Femur (tissue), 1 donor: ENCODE measurements at places on chromosomes 7 and 10.
A peak's percentile ranks its signal among the peaks of the same experiment; 100 is the strongest.

DNA sequence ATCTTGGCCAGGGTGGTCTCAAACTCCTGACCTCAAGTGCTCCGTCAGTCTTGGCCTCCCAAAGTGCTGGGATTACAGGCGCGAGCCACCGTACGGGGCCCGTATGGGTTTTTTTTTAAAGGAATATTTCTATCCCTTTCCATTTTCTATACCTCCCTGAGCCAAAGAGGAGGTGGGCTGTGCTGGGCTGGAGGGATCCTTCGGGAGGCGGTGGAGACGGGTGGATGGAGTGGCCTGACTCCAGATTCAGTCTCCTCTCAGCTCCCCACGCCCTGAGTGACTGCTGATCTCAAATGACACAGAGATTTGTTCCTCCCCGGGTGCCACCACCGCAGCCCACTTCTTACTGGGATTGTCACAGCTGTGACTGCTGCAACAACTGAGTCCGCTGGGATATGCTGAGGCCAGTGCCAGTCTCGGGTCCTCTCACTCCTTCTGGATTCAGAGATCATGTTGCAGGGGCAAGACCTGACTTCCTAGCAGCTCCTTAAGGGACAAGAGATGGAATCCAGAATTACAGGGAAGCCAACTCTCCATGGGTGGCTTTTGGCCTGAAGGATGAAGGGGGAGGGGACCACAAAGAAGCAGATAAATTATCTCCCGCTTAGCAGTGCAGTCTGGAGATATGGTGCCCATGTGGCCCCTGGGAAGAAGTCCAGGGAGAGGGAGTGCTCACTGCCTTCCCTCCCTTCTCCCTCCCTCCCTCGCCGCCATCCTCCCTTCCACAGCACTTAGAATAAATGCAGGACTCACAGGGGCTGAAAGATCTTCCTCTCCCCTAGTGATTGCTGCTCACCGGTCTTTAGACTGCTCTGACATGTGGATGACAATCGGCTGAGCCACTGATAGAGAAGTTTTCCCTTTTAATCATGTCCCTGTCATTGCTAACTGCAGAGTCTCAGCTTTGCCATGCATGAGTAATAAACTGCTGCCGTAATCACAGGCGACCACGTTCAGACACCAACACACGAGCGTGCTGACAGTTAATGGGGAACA is 14.3 kb downstream of the GALNT17 start:
- no peak for DNase-seq

DNA sequence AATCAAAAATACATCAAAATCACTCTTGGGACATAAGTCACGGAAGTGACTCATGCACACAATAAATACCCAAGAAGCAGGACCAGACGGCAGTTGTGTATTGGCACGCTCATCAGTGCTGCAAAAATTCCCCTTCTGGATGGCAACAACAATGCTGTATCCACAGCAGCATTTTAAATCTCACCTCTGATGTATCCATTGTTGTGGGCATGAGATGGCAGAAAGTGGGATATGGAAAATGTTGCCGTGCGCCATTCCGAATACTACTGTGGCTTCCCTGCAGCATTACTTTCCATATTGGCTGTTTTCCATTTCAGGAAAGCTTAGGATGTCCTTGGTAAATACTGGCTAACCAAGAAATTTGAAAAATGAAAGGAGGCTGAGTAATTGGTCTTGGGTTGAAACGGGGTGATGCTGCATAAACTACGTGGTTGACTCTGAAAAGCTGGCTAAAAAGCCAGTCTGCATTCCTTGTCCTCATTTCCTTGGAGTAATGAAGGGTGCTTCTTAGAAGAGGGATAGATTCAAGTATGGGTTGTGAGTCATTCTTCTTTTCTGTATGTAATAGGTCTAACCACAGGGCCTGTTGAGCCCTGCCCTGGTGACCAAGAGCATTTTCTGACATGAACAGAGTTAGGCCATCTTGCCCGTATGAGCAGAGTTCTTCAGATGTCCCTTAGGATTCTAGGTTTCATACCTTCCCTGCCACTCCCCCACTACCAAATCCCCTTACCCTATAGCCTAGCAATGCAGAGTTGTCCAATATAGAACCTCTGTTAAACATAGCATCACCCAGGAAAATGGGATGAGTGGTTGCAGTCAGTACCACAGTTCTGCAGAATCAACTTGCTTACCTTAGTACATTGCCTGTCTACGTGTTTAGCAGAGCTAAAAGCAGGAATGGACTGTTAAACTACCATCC is 36.3 kb upstream of the TOMM7 start:
- no peak for DNase-seq

GRCh38 chr7:129657363-129657762 is 45.8 kb downstream of the NRF1 start:
- no peak for DNase-seq

- DNase-seq = no peak
Measured at GRCh38 chr7:2982831-2983230, 60.8 kb downstream of the CARD11 start.

GRCh38 chr10:71840177-71840957 is 10.7 kb downstream of the PSAP start:
- DNase-seq = peak; percentile 82
